ENCODE measurements at places on chromosomes 4 and X.

DNA sequence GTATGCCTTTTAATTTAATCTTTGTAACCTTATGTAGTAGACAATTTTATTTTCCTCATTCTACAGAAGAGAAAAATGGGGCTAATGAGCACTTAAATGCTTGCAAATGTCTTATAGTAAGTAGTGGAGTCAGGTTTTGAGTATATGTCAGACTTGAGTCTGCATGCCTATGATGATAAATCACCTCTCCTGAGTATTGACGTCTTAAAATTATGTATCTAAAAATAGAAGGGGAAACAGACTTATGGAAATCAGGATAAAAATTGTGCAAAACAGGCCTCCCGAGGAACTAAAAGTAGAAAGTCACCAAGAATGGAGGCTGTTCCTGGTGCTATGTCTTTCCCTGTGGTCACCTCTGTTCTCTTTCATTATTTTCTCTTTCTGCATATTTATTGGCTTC lies 92.7 kb downstream of the STIM2 start:
- DNase-seq: no peak

DNA sequence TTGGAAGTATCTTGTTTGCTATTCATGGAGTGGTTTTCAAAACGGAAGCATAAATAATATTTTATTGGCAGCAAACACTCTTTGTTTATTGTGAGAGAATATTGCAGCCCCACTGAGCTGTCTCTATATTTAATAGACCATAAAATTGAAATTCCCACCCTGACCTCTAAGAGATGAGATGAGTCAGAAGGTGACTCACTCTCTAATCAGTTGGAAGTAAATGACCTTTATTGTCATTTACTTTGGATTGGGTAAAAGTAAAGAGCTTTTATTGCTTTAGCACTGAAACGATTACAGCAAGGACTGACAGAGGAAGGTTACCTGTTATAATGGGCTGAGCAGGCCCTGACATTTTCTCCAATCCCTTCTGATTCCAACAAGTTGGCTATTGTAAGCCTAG lies 55.0 kb downstream of the SYTL5 start:
- no peak for DNase-seq

GRCh38 chr4:187586892-187587291 lies 408.7 kb upstream of the ZFP42 start:
- no peak for DNase-seq

- DNase-seq: no peak
These were observed 214.4 kb downstream of the ARAP2 start for GRCh38 chr4:36029951-36030350.

DNA sequence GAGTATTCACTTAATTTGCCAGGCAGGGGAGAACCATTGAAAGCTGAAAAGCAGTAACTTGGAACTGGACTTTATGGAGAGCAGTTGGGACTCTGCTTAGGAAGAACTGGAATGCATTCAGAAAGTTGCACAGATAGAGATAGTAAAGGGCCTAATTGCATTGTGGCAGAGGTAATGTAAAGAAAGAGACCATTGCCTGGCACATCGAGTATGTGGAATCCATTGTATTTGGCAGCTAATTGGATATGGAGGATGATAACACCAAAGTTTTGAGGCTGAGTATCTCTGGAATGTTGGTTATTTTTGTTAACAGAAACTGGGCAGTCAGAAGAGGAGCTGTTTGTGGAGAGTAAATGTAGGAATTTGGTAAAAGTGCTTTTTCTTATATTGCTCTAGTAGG lies 169.9 kb downstream of the BMPR1B start:
- DNase-seq: no peak

DNA sequence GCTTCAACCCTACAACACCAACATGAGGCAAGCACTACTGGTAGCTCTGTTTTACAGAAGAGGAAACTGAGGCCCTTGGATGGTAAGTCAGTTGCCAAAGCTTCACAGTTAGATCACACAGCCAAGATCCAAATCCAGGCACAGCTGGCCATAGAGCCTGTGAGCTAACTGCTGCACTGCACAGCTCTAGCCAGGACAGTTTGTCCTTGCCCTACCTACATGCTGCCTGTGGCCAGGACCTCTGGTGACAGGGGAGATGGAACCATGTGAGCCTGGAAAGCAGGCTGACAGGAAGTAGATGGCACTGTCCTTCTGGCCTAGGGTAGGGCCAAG lies 257.8 kb downstream of the FBXW7 start:
- no peak for DNase-seq

DNA sequence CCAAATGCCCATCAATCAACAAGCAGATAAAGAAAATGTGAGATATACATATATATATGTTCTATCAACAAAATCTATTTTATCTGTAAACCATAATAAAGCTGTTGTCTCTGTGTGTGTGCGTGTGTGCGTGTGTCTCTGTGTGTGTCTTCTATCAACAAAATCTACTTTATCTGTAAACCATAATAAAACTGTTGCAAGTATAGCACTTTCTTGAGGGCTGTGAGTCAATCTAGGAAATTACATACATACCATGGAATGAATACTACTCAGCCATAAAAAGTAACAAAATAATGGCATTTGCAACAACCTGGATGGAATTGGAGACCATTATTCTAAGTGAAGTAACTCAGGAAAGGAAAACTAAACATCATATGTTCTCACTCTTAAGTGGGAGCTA lies 12.5 kb upstream of the PLK4 start:
- no peak for DNase-seq

- DNase-seq: no peak
These were observed 131.4 kb downstream of the COL25A1 start for GRCh38 chr4:109171070-109171469.

GRCh38 chr4:98658287-98659105 lies at the start of gene TSPAN5:
Gene TSPAN5 (minus strand): TSS chr4:98658611.
- peak; percentile 79 for DNase-seq

Data from activated T-cell treated with anti-CD3 and anti-CD28 coated beads for 24 hours (primary cell).